Nucleus accumbens (tissue), 56 donors: ENCODE measurements at places on chromosomes 2 and 18.

DNA sequence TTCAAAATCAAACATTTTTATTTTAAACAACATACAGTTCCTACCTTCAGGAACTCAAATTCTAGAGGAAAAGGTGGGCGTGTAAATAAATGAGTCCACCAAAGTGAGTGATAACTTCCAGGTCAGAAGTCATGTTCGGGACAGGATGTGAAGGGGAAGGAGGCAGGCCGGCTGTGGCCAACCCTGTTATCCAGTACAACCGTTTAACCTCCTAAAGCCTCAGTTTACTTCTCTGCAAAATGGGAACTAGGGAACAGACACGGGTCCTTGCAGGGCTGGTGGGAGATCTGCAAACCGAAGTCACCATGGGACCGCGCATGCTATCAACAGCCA lies 373 bp downstream of the EIPR1 start:
- no peak for DNase-seq

DNA sequence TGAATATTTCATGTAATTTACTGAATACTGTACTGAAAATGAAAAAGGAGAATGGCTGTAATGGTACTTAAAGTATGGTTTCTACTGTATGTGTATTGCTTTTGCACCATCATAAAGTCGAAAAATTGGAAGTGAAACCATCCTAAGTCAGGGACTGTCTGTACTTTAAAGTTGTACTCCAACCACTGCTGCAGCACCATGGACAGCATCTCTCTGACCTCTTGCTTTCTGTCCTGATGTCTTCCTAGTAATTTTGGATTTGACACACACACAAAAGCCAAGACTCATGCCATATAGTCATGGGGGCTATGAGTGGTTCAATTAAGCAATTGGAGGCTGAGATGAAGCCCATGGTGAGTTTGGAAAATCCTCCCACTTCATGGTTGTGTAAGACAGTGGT lies 256.3 kb upstream of the PKDCC start:
- no peak for DNase-seq

DNA sequence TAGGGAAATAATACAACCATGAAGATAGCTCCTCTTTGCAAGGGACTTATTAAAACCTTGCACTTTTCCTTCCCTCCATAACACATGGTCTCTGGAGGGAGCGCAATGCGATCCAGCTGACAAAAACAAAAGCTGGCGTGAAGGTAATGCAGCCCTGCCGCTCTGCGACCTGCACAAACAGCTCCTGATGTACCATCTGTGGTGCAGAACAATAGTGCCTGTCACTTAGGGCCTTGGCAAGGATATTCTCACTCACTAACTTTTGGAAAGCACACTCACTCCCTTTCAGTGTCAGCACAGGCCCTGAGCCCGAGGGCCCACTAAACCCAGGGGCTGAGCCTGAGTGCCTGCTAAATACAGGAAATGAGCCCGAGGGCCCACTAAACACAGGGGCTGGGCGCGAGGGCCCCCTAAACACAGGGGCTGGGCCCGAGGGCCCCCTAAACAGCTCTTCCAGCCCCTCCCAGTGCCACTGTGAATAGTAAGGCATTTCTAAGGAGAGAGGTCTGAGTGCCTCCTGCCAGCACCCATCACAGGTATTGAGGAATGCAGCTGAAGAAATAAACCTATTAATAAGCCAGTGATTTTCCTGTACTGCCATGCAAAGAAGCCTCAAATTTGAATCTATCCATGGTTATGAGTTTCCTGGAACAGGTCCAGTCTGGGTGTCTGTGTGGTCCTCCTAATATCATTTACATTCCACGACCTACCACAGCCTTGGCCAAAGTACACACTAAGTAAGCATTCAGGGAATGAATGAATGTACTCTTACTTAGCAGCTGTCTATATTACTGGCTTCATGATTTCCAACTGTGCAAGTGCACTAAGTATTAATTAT lies 9.3 kb downstream of the L3MBTL4 start:
- DNase-seq: no peak

- no peak for DNase-seq
Measured at GRCh38 chr2:217703102-217703501, 299.7 kb downstream of the TNS1 start.
